Esophagus squamous epithelium (tissue), 5 donors: ENCODE measurements at places on chromosomes 3 and 15. TPM values are rescaled to one million over a fixed set of nuclear protein-coding genes. Genes with fewer than 3 reads are reported as not detected.

DNA sequence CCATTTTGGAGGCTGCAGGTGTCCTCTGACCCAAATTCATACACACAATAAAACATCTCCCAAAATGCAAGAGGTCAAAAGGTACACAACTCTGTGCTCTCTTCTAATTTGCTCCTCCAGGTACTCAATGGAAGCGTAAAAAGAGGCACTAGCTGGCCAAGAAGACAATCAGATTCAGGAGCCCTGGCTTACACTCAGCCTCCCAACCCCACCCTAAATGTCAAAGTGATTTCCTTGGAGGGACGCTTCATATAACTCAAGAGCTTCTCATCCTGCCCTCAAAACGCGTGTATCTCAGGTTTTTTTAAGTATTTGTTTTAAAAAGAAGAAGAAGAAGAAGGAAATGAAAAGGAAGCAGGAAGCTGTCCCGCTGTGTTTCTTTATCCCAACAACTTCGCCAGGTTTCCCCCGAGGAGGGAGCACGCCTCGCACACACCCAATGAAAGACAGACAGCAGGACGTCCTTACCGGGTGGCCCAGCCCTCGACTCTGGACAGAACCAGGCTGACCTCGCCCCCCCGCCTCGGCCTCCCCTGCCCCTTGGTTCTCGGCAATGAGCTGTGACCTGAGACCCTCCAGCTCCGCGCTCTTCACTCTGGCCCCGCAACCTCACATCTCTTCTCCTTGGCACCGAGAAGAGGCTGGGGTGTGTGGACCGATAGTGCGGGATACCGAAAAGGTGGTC, 620.7 kb upstream of the ZNF385D start:
- DNase-seq, result no peak

DNA sequence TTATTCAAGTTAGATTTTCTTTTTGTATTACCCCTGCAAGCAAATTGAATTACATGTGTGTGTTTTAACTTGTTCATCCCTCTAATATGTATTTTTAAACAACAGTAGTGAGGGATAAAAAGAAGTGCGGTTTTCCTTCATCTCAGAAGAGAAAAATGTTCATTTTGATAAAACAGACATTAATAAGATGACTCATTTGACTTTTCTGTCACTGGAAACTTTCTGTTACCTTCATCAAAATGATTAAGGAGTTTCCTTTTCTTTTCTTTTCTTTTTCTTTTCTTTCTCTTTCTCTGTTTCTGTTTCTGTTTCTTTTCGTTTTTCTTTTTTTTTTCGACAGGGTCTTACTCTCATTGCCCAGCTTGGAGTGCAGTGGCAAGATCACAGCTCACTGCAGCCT, 53.0 kb downstream of the ECT2 start:
- no peak for DNase-seq

GRCh38 chr3:186759231-186759930, 24.0 kb upstream of the EIF4A2 start:
- no peak for DNase-seq

GRCh38 chr3:30895329-30895728, 868 bp upstream of the GADL1 start:
- no peak for DNase-seq

DNA sequence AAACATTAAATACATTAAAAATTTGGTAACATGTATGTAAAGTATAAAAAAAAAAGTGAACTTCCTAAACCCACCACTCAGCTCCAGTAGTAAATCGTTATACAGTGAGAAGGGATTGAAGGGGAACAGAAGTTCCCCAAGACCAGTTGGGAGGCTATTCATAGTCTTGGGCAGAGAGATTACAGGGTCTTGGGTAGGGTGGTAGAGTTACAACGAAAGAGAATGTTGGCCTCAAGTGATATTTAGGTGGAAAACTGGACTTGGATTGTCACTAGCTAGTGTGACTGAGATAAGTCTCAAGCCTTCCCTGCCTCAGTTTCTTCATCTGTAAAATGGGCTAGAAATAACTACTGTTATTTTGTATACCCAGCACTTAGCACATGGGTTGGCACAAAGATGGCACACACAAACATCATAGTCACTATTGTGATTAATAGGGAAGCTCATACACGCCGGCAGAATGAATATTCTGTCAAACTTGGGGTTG, 431 bp upstream of the YEATS2 start:
- DNase-seq, result no peak

The SLC6A11 gene
- 6.2 TPM for total RNA-seq

The PLS1 gene
- 14.8 TPM for total RNA-seq
